ENCODE measurements at places on chromosomes 13 and 19. TPM values are rescaled to one million over a fixed set of nuclear protein-coding genes. Genes with fewer than 3 reads are reported as not detected.

DNA sequence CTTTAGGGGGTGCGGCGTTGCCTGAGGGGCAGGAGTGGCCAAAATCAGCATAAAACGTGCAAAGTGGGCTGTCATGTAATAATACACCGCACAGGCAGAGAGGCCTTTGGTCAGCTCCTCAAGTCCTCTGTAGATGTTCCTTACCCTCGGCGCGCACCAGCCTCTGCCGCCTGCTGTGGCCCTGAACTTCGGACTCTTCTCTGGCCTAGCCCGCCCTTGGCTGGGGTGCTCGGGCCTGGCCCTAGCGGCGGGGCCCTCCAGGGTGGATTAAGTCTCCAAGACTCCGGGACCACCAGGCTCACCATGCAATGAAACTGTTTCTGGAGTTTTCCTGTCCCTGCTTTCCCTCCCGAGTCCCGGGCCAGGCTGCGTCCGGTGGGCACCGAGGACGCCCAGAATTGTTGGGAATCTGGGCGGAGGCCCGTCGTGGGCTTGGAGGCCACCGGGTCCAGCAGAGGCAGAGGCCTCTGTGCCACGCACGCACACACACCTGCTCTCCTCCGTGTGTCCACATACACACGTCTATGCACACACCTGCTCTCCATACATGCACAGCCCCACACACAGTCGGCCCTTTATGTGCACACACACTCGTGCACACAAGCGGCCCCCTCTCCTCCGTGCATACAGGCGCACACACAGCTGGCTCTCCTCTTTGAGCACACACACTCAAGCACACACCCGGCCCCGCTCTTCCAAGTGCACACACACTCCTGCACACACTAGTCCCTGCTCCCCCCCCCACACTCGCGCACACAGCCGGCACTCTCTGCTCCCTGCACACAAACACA is 1.5 kb upstream of the TFDP1 start:
- DNase-seq, result no peak

SYNGR4 gene
- 0.32 TPM for polyA plus RNA-seq

- DNase-seq, result no peak
These were observed 137.0 kb downstream of the DLEU7 start for GRCh38 chr13:50706505-50706904.

MCEMP1 gene
- polyA plus RNA-seq, result 0.26 TPM

DNA sequence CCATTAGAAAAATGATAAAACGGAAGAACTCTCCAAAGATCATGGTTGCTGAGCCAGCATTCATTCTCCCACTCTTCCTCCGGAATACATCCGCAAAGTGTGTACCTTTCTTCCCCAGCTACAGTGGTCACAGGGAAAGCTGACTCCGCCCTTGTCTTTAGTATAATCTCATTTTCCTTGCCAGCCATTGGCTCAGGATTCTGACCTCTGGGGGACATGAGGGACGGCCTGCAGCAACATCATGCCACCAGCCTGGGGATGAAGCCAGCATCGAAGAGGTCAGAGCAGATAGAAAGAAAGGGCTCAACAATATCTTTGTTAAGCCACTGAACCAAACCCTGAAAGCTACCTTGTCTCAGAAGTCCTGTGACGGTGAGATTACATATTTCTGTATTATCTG is 46.3 kb upstream of the TPP2 start:
- DNase-seq, result no peak

DNA sequence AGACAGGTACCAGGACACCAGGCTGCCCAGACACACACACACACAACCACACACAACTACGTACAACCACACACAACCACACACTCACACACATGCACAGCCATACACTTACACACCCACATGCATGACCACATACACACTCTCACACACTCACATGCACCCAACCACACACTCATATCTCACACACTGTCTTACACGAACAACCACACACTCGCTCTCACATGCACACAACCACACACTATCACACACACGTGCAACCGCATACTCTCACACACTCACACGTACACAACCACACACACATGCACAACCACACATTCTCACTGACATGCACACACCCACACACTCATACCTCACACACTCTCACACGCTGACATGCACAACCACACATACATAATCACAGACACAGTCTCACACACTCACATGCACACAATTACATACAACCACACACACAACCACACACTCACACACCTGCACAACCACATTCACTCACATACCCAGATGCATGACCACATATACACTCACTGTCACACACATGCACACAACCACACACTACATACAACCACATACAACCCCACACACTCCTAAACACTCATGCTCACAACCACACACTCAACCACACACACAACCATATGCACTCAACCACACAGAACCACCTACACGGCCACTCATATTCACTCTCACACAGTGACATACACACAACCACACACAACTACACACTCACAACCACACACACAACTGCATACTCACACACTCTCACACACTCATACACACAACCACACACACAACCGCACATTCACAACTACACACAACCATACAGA is 7.6 kb upstream of the SLC7A10 start:
- no peak for DNase-seq

DNA sequence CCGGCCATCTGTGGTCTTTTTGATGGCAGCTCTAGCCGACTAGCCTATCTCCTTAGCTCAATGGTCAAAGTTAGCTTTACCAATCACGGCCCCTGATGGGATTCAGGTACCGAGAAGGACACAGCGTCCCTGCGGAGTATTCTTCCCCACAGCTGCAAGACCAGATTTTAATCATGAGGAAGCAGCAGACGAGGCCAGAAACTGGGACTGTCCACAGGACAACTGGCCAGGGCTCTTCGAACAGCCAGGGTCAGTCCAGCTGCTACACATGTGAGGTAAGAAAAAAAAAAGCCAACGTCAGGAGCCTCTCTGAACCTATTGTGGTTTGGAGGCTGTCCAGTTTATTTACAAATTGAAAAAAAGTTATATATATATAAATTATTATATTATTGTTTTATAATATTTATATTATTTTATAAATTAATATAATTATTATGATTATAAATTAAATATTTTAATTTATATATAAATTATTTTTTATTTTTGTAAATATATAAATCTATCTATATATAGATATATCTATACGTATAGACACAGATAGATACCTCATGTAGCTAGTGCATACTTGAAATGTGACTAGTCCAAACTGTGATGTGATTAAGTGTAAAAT is 10.8 kb downstream of the RINL start:
- no peak for DNase-seq

GPC6 gene
- polyA plus RNA-seq, result 67.0 TPM

EID2B gene
- 5.3 TPM for polyA plus RNA-seq

- DNase-seq, result no peak
These were observed 35.1 kb upstream of the FBXL3 start for GRCh38 chr13:77062097-77062496.
